ENCODE measurements at places on chromosomes 12 and 14. TPM values are rescaled to one million over a fixed set of nuclear protein-coding genes. Genes with fewer than 3 reads are reported as not detected.

- no peak for DNase-seq
These were observed 18.8 kb downstream of the SRP54 start for GRCh38 chr14:35001621-35002020.

DNA sequence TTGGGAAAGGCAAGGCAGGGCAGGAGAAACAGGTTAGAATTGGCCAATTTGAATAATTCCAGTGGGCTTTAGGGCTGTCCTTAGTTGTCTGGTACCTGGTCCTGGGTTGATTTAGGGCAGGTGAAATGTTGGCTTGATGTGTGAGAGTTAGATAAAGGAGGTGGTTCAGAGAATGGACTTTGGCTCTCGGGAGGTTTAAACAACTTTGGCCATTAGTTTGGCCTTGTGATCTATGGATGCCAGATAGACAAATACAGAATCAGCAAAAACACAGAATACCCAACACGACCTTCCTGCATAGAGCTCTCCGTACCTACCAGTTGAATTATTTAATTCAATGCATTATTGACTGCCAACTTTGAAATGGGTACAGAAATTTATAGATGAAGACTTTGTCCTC is 35.1 kb downstream of the SCN8A start:
- no peak for DNase-seq

GRCh38 chr12:75823475-75823874 is 208.1 kb downstream of the PHLDA1 start:
- no peak for DNase-seq

DNA sequence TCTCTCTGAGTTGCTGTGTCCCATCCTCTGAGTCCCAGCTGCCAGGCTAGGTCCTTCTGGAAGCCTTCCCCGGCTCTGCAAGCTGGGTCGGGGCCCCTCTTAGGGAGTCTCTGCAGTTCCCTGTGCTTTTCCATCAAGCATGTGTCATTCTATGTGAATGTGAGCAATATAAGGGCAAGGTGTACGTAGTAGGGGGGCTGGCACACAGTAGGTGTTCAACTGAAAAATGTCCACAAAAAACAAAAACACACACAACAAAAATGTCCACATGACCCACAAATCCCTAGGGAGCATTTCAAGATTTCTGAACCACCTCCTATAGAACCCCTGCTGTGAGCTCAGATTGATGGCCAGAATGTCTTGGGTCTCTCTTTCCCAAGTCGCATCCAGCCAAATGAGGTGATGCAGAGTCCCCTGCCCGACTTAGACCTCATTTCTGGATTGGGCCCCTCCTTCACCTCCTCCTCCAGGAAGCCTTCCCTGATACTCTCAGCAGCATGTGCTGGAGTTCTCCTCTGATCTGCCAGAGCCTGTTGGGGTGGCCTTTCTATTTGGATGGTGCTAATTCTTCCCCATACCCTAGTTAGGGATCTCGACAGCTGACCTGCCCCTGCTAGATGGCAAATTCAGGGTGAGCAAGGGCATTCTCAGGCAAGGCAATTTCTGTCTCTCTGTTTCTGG is 196.1 kb upstream of the LHX5 start:
- no peak for DNase-seq

DNA sequence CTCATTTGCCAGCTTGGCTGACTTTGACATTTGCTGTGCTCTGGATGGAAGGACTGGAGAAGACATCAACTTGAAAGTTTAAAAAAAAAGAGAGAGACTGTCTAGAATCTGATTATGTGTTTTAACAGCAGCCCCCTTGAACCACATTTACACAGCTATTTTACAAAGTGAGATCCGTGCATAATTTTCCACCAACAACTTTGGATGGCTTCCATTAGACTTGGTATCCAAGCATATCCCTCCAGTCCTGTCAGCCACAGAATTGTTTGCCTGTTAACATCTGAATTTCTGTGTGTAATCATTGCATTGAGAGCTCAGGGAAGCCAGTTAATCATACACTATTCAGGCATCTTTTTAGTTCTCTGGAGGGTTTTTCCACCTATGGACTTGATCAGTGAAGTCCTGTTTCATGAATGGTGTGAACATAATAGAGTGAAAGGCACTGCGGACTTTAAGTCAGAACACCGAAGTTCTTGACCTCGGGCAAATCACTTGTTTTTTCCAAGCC is 93.7 kb downstream of the SAMD4A start:
- DNase-seq, result no peak

Gene RAD51AP1
- 9.3 TPM for total RNA-seq

Gene NAV3
- total RNA-seq, result 96.3 TPM

Gene TMEM30B
- total RNA-seq, result not detected

Measured in fibroblast of villous mesenchyme (primary cell).